Epithelial cell of proximal tubule (primary cell): ENCODE measurements at places on chromosomes 2 and 18. TPM values are rescaled to one million over a fixed set of nuclear protein-coding genes. Genes with fewer than 3 reads are reported as not detected.
A peak's percentile ranks its signal among the peaks of the same experiment; 100 is the strongest.

DNA sequence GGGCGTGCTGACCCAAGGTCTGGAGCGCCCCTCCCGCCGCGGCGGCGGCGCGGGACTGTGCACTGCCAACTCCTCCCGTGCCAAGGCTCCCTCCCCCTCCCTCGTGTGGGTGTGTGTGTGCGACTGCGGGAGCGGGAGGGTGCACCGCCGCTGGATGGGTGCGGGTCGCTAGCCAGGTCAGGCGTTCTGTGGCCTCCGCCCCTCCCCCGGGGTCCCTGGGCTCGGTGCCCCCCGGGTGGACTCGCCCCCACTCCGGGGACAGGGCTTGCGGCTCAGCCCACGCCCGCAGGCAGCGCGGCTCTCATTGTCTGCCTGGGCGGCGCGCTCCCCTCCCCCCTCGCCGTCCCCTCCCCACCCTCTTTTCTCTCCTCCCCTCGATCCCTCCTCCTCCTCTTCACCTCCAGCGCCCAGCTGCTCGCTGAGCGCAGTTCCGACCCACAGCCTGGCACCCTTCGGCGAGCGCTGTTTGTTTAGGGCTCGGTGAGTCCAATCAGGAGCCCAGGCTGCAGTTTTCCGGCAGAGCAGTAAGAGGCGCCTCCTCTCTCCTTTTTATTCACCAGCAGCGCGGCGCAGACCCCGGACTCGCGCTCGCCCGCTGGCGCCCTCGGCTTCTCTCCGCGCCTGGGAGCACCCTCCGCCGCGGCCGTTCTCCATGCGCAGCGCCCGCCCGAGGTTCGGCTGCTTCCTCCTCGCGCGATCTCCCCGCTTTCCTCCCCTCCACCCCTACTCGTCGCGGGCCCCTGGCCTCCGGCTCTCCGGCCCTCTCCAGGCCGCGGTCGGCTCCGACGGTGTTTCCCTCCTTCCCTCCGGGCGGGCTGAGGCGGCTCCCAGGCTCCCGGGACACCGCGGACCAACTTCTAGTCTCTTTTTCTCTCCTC lies at the start of gene GATA6:
TSS of gene GATA6 (plus strand) at position 579 of the 878 bp plus-strand sequence. CDS start 1,556 bp downstream, outside the sequence.
- no peak for DNase-seq

GRCh38 chr2:32012872-32013271 lies 2.1 kb upstream of the MEMO1 start:
- DNase-seq: no peak

- no peak for DNase-seq
Observed at GRCh38 chr2:237450108-237450507, 36.1 kb upstream of the COL6A3 start.

DNA sequence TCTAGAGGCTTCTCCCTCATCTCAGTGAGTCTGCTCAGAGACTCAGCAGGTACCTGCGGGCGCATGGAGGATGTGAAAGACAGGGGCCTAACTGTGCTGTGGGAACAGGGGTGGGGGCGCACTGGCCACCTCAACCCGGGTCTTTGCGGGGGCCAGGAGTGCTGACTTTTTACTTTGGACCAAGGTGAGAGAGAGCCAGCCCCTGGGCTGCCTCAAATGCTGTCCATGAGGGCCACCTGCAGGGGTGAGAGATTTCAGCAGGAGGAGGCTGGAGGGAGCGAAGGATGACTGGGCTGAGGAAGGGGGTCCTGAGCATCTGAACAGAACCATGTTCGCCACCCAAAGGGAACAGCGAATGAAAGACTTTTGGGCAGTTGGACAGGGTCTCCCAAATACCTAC lies 129.4 kb downstream of the TNS1 start:
- DNase-seq: no peak

DNA sequence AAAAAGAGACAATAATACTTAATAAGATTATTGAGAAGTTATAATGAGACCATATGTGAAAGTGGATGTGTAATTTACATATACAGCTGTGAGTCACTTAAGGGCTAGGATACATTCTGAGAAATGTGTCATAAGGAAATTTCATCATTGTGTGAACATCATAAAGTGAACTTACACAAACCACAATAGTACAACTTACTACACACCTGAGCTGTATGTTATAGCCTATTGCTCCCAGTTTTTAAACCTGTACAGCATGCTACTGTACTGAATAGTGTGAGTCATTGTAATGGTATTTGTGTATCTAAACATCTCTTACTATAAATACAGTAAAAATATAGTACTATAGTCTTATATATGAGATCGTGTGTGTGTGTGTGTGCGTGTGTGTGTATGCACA lies 1420.3 kb upstream of the PIK3C3 start:
- no peak for DNase-seq

DNA sequence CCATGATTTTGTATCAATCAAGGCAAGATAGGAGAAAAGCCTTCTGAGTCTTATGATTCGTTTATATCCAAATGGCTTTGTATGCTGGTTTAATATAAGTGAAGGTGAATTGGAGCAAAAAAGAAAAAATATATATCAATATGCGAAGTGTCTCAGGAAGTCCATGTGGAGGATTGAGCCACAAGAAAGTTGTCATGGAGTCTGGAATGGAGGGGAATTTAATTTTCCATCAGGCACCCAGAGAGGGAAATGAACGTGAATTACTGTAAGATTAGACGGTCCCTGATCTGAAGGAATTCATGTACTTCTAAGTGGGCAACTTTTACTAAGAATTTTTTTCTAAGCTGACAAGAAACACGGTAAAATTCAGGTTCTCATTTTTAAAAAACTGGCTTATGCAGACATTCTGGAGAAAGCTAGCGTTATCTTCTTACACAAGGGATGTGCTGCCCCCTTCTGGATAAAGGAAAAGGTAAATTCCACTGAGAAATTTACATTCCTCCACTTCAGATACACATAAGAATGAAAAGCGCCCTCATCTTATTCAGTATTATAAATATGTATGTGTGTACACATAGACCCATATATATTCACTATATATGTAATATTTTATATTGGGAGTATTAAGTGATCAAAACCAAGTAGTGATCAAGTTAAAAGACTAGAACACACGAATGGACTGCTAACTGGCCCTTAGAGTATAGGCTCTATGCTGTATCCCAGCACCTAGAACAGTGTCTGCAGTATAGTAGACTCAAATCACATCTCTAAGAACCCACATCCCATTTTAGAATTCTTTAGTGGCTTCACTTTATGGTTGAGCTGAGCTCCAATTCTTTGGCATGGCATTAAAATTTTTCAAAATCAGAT lies 289.0 kb upstream of the TFPI start:
- peak; percentile 36 for DNase-seq

DNA sequence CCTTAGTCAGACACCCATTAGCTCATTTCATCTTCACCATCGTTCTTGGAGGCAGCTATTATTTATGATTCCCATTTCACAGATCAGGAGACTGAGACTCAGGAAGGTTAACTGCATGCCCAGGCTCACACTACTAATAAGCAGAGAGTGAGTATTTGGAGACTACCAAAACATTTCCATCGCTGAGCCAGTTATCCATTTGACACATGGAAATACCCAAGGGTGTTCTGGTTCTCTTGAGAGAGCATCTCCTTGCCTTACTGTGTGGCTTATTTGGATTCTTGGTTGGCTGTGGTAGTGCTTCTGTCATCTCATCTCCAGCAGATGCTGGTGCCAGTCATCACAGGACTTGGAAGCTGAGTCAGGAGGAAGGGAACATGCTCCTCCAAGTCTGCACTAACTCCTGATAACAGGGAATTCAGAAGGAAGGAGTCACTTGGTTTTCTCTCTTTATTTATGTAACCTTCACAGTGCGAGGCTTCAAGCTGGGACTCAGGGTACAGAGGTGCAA lies 55.2 kb downstream of the RASGRP3 start:
- no peak for DNase-seq

DNA sequence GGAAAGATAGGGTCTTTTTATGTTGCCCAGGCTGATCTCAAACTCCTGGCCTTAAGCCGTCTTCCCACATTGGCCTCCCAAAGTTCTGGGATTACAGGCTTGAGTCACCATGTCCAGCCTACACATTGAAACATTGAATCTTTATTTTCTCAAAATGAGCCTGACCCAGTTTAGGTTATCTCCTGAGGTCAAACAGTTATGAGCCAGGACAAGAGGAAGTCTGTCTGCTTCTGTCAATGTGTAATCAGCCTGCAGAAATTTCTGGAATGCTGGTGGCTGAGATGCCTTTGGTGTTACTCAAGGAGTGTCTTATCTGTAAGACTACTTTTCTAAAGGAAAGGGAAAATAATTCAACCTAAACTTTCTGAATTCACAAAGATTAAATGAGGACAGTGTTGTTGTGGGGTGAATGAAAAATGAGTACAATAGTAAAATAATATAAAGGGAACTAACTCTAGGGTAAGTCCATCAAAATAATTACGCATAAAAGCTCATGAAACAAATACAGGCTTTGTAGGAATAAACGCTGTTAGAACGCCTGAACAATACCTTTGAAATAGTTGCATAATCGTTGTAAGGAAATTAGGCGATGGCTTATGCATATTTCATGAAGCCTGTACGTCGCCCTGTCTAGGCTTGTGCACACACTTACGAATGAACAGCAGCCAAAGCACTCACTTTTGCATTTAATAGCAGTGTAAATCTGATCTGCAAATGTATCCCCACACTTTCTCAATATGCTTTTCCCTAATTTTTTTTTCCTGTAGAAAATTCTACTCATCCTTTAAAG lies 260.8 kb downstream of the RDH14 start:
- DNase-seq: peak; percentile 89

- DNase-seq: no peak
Observed at GRCh38 chr2:235756491-235756890, 262.6 kb downstream of the AGAP1 start.

DNA sequence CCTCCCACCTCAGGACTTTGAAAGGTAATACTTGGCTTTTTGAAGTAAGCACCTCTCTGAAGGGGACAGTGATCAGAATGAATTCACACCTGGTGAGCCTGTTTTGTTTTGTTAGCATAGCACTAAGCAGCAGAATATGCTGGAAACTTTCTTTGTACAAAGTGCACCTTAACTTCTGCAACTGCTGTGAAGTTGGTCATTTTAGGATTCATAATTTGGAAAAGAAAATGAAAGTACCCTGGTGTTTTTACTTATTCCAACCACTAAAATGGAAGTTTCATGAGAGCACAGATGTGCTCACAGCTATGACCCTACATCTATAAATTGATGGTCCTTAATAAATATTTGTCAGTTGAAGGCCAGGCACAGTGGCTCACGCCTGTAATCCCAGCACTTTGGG lies 257.8 kb upstream of the STON1 start:
- no peak for DNase-seq

DNA sequence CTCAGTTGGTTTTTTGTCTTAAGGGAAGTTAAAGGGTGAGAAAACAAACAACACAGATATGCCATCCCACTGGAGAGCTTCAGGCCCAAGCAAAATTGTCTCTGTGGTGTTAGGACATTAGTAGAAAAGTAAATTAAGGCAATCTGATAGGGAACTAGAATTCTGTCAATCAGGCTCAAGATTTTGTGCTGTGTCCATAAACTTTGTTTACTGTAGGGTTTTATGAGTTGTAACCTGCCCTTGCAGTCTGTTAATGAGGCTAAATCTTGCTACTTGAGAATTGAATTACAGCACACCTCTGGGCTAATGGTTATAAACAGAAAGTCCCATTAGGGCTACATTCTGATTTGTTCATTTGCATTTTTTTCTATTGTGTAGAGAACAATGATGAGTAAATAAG lies 78.0 kb upstream of the OTX1 start:
- no peak for DNase-seq

- DNase-seq: no peak
Observed at GRCh38 chr18:49127471-49128190, 176.9 kb upstream of the SMAD7 start.

GRCh38 chr18:58865701-58866065 lies 1.0 kb downstream of the ZNF532 start:
- DNase-seq: no peak

GRCh38 chr2:26702025-26702424 lies 9.5 kb downstream of the KCNK3 start:
- no peak for DNase-seq

DNA sequence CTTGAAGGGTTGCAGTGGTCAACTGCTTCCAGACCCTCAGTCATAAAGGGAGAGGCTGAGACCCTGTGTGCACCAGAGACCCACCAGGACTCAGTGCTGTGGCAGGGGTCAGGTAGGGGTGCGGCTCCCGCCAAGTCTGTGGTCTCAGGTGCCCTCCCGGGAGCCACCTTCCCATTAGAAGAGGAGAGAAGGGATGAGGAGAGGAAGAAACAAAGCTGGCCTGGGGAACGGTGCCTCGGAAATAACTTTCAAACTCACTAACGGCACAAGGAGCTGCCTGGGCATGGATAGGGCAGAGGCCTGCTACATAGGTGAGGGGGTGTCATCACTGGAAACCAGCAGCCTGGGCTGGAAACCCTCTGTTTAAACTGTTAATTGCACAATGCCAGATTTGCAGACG lies 84.9 kb downstream of the TPO start:
- DNase-seq: no peak

DNA sequence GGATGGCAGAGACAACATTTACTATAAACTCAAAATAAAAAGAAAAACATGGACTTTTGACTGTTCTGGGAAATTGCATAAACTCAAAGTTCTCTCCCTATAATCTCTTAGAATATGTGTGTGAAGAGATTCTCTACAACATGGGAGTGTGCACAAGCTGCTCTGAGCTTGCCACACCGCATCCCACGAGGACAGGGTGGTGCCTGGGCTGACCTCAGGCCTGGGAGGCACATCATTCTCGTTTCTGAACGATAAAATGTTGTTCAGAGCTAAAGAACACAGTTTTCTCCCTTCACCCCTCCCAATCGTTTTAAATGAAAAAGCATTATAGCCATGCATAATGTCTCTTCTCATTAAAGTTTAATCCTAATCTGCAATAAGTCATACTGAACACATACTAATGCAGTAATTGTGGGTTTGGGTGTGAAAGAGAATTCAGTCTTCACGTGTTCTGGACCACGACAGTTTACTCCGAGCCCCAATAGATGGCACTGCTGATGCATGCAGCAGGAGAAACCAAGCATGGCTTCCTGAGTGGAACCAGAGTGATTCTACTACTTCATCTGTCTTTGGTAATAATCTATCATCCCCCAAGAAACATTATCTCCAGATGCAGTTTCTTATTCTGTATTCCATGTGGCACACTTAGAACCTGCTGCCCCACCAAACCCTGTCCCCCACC lies 46.9 kb upstream of the LAMA1 start:
- no peak for DNase-seq

The SERPINB2 gene
- 1.6 and 1.9 TPM in 2 replicates for total RNA-seq

The ITPRIPL1 gene
- total RNA-seq: 7.7 and 10.3 TPM in 2 replicates

The CYP26B1 gene
- total RNA-seq: 0.17 and 0.36 TPM in 2 replicates

The ZC3H6 gene
- 0.94 and 6.7 TPM in 2 replicates for total RNA-seq

The HSBP1L1 gene
- 35.5 and 44.7 TPM in 2 replicates for total RNA-seq

The CDH2 gene
- total RNA-seq: 74.5 and 78.2 TPM in 2 replicates

The MC4R gene
- total RNA-seq: not detected in 2 replicates

The THOC1 gene
- 30.6 and 40.3 TPM in 2 replicates for total RNA-seq
